Placental pericyte (primary cell): ENCODE measurements at places on chromosomes 7 and 10. TPM values are rescaled to one million over a fixed set of nuclear protein-coding genes. Genes with fewer than 3 reads are reported as not detected.

The CDK1 gene
- total RNA-seq, result 0.88 and 82.0 TPM in 2 replicates

The GDI2 gene
- total RNA-seq, result 570 and 590 TPM in 2 replicates

The SPAG6 gene
- total RNA-seq, result not detected in 2 replicates

The DKK1 gene
- 65.2 and 101 TPM in 2 replicates for total RNA-seq

The CLDN3 gene
- total RNA-seq, result not detected in 2 replicates

The SFRP4 gene
- total RNA-seq, result 0.14 TPM in 1 of 2 replicates, not detected in the other

The PTN gene
- total RNA-seq, result 5.9 and 9.6 TPM in 2 replicates
